NCI-H345 (cell line): ENCODE measurements at places on chromosomes 5 and 9.

GRCh38 chr9:106868565-106868964 lies 5.6 kb downstream of the ZNF462 start:
- no peak for DNase-seq

DNA sequence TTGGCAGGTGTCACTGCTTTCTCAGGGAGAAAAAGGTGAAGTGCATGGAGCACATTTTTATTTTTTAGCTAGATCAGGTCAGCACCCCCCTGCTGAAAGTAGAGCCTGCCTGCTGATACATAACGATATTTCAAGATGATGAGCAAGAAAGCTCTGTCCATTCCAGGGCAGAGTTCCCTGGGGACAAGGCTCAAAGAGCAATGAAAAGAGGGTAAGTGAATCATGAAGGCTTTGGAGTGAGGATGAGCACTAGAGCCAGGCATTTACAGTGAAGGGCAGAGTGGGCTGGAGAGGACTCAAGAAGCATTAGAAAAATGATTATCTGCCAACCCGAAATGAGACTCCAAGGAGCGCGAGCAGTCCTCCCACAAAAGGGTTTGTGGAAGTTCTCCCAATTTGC lies 345.7 kb downstream of the TLE4 start:
- no peak for DNase-seq

DNA sequence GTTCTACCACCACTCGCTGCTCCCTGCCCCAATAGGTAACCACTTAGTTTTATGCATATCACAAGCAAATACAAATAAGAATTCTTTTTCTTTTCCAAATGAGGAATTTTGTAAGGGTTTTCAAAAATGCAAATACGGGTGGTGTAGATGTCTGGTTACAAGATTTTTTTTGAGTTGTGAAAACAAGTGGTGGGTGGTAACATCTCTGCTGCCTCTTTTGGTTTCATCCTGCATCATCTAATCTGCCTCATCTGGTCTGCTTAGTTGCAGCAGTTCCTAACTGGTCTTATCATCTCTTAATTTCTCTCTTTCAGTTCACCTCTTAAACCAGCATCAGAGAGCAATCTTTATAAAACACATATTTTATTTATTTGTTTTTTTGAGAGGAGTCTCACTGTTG lies 5.3 kb downstream of the NFX1 start:
- no peak for DNase-seq

DNA sequence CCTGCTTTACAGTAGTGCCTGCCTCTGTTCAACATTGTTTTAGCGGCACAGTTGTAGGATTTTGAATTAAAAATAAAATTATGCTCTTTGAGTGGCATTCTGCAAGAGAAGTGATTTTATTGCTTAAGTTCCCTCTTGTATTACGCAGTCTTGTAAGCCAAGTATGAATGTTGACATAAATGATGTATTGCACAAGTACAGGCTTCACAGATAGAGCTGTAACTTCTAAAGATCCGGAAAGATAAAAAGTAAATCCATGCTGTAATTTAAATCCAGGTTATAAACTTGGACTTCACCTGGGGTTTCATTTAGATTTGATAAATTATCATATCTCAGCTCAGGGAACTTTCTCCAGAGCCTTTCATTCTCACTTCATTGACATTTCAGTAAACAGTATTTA lies 1114.7 kb downstream of the PTPRD start:
- no peak for DNase-seq

DNA sequence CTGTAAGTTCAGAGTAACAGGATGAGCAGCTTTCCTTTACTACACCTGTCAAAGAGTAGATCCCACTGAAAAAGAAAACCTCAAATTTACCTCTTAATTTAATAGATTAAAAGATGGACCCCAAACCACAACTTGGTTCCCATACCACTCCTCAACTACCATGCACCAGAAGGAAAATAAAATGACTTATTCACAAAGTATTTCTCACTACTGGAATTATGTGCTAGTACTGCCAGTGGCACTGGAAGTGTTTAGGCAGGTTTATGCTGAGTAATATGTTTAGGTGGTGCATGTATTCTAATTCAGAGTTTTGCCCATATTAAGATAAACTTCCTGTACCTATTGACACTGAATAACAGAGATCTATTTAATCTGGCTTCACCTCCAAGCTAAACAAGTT lies 6.6 kb downstream of the PLK2 start:
- DNase-seq, result no peak

GRCh38 chr5:141805874-141806595 lies 72.2 kb downstream of the PCDH1 start:
- no peak for DNase-seq

- no peak for DNase-seq
Observed at GRCh38 chr9:11902610-11903009, 790.6 kb upstream of the TYRP1 start.

DNA sequence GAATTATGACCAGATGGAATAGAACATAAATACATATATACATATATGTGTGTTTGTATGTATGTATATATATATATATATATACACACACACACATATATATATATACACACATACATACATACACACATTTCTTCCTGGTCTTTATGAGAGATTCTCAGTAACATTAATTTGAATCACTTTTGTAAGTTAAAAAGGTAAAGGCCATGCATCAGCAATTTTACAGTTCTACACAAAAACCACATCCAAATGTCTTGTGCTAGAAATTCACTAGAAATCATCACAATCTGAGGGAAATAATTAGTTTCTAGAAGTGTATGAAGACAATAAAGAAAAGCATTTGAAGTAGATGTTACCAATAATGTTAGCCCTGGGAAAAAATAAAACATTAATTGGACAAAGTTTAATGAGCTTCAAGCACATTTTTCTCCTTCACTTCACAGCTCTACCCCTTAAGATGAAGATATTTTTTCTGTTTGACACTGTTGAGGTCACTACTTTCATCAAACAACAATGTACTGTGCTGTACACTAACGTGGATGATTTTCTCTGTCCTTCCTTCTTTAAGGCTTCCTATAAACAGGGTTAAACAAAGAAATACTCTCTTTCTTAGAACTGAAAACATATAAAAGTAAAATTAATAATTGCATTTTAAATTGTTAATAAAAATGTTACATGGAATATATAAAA lies 189.2 kb upstream of the NR4A3 start:
- DNase-seq, result no peak

DNA sequence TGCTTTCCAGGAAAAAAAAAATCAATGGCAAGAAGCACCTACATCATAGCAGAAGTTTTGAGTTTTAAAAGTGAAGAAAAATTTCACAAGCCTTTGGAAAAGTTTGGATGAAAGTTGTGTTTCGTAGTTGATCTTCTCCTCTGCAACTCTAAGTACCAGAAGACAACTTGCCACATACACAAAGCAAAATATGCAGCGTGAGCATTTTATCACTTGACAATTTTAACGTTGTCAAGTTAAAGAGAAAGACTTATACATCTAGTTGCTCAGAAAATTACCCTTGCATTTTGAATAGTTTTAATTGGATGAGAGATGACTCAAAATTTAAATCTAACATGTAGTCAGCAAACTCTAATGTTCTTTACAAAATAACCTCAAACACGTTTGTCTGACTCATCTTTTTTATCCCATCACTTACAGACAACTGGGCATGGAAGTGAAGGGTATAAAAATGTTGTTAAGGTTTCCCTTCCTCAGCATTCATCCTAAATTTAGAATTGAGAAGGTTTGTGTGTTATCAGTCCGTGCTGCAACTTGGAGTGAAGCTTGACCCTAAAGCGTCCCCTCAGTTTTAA lies 213.4 kb downstream of the MARCHF11 start:
- no peak for DNase-seq
